ENCODE measurements at places on chromosomes 6 and 20.
A peak's percentile ranks its signal among the peaks of the same experiment; 100 is the strongest.

- no peak for DNase-seq
These were observed 237.8 kb downstream of the LY86 start for GRCh38 chr6:6826095-6826901.

DNA sequence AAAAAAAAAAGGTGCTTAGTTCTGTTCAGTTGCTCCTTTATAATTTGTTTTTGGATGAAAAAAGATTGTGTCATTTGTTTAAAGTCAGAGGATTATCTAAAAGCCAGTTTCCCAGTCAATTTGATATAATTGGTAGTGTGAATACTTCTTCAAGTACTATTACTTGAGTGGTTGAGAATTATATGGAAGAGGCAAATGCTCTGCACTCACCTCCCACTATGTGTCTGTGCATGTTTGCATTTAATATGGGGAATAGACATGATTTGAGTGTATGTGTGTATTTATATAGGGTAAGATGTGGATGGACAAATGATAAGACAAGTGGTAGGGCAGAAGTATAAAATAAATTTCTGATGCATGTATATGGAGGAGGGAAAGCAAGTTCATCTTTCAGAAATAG lies 15.8 kb downstream of the GJA1 start:
- DNase-seq, result no peak

GRCh38 chr20:30485331-30486102 lies 771.9 kb upstream of the DEFB115 start:
- no peak for DNase-seq

DNA sequence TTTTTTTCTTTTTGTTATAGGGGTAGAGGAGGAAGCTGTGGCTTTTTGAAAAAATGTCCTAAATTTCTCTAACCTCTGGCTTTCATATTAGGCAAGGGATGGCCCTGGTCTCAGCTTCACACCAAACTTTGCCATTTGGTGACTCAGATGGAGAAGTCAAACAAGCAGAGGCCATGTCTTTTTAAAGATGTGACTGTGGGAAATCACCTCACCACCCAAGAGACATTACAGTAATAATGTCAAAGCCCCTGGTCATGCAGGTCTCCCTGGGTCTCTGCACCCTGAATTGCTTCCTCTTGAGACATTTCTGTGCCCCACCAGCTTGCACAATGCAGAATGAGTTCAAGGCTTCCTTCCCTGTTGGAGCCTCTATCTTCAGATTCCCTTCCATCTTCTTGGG lies 39.5 kb upstream of the ADGRF5 start:
- DNase-seq, result no peak

- DNase-seq, result no peak
These were observed 440.9 kb downstream of the BTBD3 start for GRCh38 chr20:12358655-12359009.

DNA sequence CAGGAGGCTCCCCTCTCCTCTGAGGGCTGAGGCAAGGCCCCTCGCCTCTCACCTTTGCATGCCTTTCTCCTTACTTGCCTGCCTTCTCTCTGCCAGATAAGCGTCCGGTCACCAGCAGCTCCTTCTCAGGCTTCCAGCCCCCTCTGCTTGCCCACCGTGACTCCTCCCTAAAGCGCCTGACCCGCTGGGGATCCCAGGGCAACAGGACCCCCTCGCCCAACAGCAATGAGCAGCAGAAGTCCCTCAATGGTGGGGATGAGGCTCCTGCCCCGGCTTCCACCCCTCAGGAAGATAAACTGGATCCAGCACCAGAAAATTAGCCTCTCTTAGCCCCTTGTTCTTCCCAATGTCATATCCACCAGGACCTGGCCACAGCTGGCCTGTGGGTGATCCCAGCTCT lies 21.3 kb upstream of the PPARD start:
- DNase-seq, result no peak

DNA sequence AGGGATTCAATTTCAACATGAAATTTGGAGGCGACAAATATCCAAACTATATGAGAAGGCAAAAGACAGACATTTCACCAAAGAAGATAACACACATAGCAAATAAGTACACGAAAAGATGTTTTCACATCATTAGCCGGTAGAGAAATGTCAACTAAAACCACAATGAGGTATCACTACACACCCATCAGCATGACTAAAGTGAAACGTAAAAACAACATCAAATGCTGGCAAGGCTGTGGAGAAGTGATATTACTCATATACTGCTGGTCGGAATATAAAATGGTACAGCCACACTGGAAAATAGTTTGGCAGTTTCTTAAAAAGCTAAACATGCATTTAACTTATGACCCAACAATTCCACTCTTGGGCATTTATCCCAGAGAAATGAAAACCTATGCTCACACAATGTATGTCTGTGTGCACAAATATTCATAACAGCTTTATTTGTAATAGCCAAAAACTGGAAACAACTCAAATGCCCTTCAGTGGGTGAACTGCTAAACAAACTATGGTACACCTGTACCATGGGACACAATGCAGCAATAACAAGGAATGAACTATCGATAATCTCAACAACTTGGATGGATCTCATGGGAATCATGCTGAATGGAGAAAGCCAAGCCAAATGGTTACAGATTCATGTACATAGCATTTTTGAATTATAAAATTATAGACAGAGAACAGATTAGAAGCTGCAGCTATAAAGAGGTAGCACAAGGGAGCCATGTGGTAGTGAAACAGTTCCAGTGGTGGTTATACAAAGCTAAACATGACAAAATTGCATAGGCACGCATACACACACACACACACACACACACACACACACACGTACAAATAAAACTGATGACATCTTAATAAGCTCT lies 8.6 kb downstream of the ADAT2 start:
- no peak for DNase-seq

DNA sequence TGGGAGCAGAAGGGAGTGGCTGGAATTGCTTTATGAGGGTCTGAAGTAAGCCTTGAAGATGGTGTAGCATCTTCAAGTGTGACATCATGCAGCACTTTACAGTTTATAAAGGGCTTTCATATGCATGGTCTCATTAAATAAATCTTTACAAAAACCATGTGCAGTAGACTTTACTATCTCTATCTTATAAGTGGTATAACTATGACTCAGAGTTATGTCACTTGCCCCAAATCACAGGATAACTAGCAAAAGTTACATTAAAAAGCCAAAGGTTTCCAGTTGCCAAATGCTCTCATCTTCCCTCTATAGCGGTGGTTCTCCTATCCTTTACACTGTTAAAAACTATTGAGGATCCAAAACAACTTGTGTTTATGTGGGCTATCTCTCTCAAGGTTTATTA lies 687.7 kb upstream of the MARCKS start:
- no peak for DNase-seq

DNA sequence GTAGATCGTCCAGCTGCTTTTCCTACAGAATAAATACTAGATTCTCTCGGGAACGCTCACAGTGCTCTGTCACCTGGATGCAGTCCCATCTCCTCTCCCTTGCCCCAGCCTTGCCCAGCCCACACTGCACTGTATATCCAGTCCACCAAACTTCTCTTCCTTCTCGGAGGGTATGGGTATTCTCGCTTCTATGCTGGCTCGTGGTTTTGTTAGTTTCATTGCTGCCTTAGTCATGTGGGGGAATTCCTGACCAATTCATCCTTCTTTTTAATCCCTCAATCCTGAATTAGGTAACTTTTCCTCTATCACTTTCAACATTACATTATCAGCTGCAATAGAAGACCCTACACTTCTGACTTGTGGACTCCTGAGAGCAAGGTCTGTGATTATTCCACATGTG lies 252.4 kb downstream of the GMDS start:
- DNase-seq, result no peak

GRCh38 chr6:43277306-43277642 lies 20.8 kb upstream of the SLC22A7 start:
- DNase-seq, result no peak

DNA sequence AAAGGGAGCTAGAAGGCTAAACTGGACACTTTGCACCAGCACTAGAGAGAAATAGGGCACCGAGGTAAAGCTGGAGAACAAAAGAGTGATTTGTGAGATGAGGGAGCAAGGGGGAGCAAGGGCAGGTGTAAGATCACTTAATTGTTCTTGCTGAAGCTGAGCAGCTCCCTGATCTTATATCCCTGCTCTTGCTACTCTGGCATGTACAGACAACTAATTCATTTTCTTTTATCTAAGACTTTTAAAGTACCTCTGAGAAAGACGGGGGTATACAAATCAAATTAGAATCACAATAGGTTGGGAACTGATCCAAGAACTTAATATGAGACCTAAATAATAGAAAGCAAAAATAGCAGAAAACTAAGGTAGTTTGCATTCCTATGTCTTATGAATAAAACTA lies 381.7 kb upstream of the POU3F2 start:
- no peak for DNase-seq

- DNase-seq, result no peak
These were observed 21.5 kb upstream of the ARHGAP18 start for GRCh38 chr6:129731428-129731827.

DNA sequence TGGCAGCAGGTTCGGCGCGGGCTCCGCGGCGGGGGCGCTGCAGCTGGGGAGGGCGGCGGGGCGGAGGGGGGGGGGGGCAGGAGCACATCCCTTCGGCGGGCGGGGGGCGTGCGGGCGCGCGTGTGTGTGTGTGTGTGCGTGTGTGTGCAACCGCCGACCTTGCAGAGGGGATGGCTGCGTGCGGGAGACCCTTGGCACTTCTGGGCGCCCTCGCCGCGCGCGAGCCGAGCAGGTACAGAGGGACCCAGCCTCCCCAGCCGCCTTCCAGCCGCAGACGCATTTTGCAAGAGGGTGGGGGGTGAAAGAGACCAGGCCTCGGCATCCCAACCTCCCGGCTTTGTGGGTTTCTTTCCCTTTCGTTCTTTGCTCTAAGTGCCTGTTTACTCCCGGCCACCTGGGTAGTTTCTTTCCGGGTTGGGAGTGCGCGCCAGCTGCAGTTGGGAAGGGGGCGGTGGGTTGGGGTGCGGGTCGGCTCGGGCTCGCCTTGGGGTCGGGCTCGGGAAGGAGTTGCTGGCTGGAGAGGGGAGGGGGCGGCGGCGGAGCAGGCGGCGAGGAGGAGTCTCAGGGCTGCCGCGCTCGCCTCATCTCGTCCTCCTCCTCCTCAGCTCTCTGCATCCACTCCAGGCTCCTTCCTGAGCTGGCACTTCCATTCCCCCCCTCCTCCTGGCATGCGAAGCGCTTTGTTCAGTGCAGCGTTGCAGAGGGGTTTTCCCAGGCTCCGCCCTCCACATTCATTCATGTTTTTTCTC lies 620 bp downstream of the HIVEP1 start:
- DNase-seq, result peak; percentile 52

DNA sequence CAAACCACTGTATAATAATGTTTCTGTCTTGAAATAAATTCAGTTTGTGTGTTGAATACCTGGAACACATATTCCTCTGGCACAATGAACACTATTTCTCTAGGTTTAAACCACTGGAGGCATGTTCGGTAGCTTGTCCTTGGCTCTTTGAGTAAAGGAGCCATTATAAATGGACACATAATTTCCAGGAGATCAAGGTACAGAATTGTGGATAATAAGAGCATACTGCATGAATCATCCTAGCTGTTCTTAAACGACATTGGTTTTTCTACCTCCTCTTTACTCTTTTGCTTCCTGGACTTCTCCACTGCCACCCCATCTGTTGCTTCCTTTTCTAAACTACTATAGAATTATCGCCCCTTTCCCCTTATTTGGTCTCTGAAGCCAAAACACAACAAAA lies 1.2 kb downstream of the CENPW start:
- no peak for DNase-seq

- no peak for DNase-seq
These were observed 30.0 kb upstream of the PHACTR2 start for GRCh38 chr6:143647732-143648131.

- no peak for DNase-seq
These were observed 3.9 kb upstream of the TRIM39 start for GRCh38 chr6:30322527-30323501.

DNA sequence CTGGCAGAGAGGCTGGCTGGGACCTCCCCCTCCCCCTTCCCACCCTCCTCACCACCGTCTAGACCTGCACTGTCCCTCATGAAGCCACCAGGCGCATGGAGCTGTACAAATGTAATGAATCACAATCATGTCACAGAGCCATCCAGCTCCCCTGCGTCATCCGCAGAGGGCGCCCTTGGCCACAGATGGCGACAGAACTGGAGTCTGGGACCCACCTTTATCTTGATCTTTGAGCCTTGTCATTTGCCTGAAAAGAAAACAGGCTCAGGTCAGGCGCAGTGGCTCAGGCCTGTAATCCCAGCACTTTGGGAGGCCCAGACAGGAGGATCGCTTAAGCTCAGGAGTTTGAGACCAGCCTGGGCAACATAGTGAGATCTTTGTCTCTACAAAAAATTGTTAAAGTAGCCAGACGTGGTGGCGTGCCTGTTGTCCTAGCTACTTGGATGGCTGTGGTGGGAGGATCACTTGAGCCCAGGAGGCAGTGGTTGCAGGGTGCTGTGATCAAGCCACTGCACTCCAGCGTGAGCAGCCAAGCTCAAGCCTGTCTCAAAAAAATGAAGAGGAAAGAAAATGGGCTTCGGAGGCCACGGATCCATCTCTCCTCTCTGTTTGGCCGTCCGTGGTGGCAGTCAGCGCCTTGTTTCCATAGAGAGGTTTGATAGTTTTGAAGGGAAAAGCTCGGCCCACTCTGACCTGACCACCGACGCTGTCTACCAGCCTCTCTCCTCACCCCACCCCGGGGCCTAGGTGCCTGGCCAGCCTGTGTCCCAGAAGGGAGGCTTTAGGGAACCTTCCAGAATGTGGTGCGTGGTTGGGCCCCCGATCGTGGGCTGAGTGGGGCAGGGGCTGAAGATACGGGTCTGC lies 6.2 kb downstream of the COL9A3 start:
- DNase-seq, result no peak

GRCh38 chr20:32607727-32608663 lies 22.9 kb upstream of the NOL4L start:
- no peak for DNase-seq

DNA sequence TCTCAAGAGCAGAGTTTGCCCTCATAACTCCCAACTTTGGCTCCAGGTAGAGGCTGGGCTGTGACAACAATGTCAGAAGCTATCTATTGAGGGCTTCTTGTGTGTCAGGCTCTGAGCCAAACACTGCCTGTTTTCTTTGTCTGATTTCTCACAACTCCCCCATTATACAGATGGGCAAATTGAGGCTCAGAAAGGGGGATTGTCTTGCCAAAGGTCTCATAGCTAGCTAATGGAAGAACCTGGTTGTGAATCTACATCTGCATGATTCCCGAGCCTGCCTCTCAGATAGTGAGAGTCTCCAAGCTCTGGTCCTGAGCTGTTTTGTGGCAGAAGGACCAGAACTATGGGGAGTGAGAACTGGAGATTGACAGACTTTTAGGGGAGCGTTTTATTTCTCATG lies 1.4 kb downstream of the CD40 start:
- no peak for DNase-seq

GRCh38 chr6:93083337-93084230 lies 335.8 kb downstream of the EPHA7 start:
- DNase-seq, result no peak

GRCh38 chr20:11581271-11581670 lies 336.4 kb upstream of the BTBD3 start:
- no peak for DNase-seq

DNA sequence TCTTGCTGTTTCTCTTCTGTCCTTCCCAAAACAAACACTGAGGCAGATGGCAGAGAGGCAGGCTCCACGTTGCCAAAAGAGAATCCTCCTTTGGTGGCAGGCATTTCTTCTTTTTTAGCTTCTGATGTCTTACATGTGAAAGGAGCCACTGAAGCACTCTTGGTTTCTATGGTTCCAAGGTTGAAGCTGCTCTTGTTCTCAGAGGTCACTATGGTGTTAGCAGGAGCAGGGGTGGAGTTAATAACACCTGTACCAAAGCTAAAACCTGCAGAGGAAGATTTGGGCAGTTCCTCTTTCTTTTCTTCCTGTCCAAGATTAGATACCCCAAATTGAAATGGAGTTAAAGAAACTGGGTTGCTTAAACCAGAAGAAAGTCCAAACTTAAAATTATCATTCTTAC lies 28.8 kb downstream of the FAM8A1 start:
- DNase-seq, result no peak

GRCh38 chr20:49344140-49344539 lies 66.3 kb upstream of the ZNFX1 start:
- DNase-seq, result no peak

Measured in cerebellar nuclear complex (tissue), 1 donor.